Activated CD4-positive, alpha-beta memory T cell treated with anti-CD3 and anti-CD28 coated beads for 36 hours (primary cell): ENCODE measurements at places on chromosomes 6 and 20. TPM values are rescaled to one million over a fixed set of nuclear protein-coding genes. Genes with fewer than 3 reads are reported as not detected.

DYNLT2 gene
- 2.0 TPM for total RNA-seq

- H3K27ac ChIP-seq: no peak overlapping the region
- no peak overlapping the region for H3K4me3 ChIP-seq
- no peak for DNase-seq
- no peaks in the 10 kb centered on the region for H3K36me3 ChIP-seq
Observed at GRCh38 chr6:49025273-49026240, 437.5 kb downstream of the MMUT start.

GRCh38 chr6:3323696-3324261 lies 65.0 kb downstream of the PSMG4 start:
- H3K4me3 ChIP-seq: no peak overlapping the region
- no peak for DNase-seq
- no peak overlapping the region for H3K27ac ChIP-seq
- no peaks in the 10 kb centered on the region for H3K36me3 ChIP-seq
- H3K4me1 ChIP-seq: peaks cover 17% of the 10 kb centered on the region

LAMA4 gene
- not detected for total RNA-seq

DNA sequence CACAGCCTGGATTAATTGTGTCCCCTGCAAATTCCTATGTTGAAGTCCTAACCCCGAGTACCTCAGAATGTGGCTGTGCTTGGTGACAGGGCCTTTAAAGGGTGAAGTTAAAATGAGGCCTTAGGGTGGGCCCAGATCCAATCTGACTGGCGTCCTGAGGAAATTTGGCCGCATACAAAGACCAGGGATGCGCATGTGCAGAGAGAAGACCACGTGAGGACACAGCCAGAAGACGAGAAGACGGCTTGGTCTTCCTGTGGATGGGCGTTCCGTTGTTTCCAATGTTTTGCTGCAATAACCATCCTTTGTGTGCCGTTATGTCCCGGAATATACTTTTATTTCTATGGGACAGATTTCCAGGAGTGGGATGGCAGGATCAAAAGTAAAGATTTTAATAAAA lies 40.9 kb upstream of the SLC22A2 start:
- H3K27me3 ChIP-seq: peaks cover 3% of the 10 kb centered on the region
- no peak overlapping the region for H3K4me3 ChIP-seq
- no peak for DNase-seq
- H3K36me3 ChIP-seq: no peaks in the 10 kb centered on the region

DNA sequence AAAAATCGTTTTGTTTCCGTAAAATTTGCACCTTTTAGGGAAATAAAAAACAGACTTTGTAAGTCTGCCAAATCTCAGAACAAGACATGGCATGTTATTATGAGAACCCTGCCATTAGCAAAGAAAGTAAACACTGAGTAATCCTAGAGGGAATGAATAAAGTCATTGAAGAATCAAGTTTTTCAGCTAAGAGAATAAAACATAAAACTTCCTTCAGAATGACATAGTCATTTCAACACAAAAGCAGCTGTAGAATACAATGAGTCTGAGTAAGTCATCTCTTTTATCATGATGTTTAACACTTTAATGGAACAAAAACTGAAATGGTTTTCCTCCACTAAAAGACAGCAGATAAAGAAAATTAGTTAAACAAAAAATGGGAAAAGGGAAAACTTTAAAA lies 10.3 kb upstream of the DST start:
- H3K36me3 ChIP-seq: no peaks in the 10 kb centered on the region
- H3K27me3 ChIP-seq: peaks cover 5% of the 10 kb centered on the region
- H3K4me1 ChIP-seq: no peaks in the 10 kb centered on the region

DNA sequence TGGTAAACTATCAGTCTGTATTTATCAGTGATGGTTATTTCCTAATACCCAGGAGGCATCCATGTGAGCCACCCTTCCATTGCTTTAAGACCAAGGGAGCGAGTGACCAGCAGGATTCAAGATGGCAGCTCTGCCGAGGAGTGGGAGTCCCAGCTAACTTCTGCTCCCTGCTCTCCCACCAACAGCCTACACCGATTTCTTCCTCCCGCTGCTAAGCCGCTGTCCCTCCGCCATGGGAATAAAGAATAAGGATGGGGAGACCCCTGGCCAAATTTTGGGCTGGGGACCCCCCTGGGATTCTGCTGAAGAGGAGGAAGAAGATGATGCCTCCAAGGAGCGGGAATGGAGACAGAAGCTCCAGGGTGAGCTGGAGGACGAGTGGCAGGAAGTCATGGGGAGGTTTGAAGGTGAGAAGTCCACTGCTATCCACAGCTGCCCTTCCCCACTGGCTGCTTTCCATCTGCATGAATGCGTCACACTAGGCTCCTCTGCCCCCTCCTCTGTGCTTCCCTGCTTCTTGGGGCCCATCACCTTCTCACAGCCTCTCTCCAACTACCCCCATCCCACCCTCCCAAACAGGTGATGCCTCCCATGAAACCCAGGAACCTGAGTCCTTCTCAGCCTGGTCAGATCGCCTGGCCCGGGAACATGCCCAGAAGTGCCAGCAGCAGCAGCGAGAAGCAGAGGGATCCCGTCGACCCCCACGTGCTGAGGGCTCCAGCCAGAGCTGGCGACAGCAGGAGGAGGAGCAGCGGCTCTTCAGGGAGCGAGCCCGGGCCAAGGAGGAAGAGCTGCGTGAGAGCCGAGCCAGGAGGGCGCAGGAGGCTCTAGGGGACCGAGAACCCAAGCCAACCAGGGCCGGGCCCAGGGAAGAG lies 10.3 kb downstream of the NFKBIL1 start:
- H3K4me3 ChIP-seq: no peak overlapping the region
- H3K4me1 ChIP-seq: peaks cover 75% of the 10 kb centered on the region
- peak overlapping the region; percentile 86 for H3K27ac ChIP-seq
- peaks cover 23% of the 10 kb centered on the region for H3K36me3 ChIP-seq
- DNase-seq: no peak

OLIG3 gene
- total RNA-seq: not detected

DNA sequence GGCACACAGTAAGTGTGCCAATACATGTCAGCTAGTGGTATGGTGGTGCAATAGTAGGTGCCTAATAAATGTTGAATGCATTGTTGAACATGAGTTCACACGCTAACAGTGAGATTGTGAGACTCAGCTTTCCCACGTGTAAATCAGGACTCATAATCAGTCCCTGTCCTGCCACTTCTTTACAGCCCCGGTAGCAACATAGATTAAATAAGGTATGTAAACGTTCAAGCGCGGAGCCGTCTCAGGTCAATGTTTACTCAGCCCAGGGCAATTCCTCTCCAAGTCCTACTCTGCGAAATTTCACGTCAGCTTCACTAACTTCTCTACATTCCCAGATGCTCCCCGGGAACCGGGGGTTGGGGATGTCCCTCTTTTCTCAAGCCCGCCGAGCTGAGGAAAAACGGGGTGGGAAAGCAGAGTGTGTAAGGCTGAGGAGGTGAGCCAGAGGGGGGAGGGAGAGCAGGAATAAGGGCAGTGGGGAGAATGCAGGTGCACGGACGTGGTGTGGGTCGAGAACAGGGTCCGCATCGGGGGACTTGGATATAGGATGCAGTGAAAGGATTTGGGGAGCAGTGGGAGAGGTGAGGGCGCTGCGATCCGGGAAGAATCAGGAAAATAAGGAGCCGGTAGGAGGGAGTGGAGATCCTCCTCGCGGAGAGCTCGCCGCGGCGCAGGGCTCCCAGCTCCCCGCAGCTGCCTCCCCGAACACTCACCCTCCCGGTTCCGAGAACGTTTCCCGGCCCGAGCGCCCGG lies 544 bp upstream of the TP53INP2 start:
- peak overlapping the region; percentile 82 for H3K4me3 ChIP-seq
- peaks cover 15% of the 10 kb centered on the region for H3K4me1 ChIP-seq
- H3K27me3 ChIP-seq: no peaks in the 10 kb centered on the region
- peak overlapping the region; percentile 33 for H3K27ac ChIP-seq
- DNase-seq: peak; percentile 18

TRIM15 gene
- total RNA-seq: 0.63 TPM

DNA sequence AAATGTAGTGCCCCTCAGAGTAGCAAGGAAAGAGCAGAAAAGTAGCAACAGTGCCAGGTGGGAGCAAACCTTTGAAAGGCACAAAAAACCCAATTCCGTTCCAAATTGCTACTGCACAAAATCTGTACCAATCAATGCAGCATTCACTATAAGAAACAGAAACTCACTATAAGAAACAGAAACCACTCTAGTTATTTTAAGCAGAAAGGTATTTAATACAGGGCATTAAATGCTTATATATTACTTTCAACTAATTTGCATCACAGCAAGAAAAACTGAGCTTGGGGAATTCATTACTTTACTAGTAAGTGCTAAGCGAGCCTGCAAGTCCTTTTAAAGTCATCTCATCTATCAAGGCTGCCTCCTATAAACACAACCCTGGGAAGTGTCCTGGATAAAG lies 116.5 kb upstream of the OLIG3 start:
- H3K27me3 ChIP-seq: peaks cover 10% of the 10 kb centered on the region
- no peak for DNase-seq
- no peaks in the 10 kb centered on the region for H3K36me3 ChIP-seq
- no peak overlapping the region for H3K4me3 ChIP-seq

DNA sequence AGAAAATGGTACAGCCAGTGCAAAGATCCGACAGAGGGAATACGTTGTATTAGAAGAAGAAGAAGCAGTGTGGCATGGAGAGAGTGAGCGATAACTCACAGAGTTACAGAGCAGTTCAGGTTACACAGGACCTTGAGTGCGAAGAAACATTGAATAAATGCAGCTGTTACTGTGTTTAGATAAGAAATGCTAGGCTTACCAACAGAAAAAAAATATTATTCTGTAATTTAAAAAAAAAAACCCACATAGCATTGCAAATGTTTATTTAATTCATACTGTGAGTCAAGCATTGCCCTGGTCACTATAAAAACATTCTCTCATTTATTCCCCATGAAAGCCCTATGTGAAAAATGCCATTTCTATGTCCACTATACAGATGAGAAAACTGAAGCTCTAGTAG lies 373.4 kb upstream of the EPHA7 start:
- H3K27ac ChIP-seq: no peak overlapping the region
- no peaks in the 10 kb centered on the region for H3K36me3 ChIP-seq
- H3K27me3 ChIP-seq: no peaks in the 10 kb centered on the region
- DNase-seq: no peak

- no peaks in the 10 kb centered on the region for H3K36me3 ChIP-seq
- no peaks in the 10 kb centered on the region for H3K4me1 ChIP-seq
- no peak overlapping the region for H3K27ac ChIP-seq
- no peak for DNase-seq
Observed at GRCh38 chr6:14921878-14922671, 323.8 kb upstream of the JARID2 start.

GRCh38 chr6:116512734-116513133 lies 1.3 kb downstream of the CALHM5 start:
- DNase-seq: no peak
- H3K4me3 ChIP-seq: no peak overlapping the region
- no peaks in the 10 kb centered on the region for H3K4me1 ChIP-seq
- H3K36me3 ChIP-seq: no peaks in the 10 kb centered on the region

GRCh38 chr6:259901-260508 lies 32.3 kb upstream of the DUSP22 start:
- no peak overlapping the region for H3K27ac ChIP-seq
- no peak overlapping the region for H3K4me3 ChIP-seq
- no peaks in the 10 kb centered on the region for H3K27me3 ChIP-seq
- no peak for DNase-seq

DNA sequence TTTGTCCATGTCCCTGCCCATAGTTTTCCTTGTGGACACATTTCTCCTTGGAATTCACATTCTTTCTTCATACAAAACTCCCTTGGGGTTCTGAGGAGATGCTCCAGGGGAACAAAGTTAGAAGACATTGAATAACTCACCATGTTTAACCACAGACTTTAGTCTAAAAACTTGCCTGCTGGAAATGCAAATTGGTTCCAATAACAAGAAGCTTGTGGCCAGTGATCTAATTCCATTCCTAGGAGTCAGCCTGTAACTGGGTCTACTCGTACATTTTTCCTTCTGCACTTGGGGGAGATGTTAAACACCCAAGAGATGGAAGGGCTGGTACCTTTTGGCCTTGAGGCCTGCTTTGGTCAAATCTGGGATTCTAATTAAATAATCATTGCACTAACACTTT lies 60.2 kb downstream of the SCML4 start:
- no peak overlapping the region for H3K27ac ChIP-seq
- H3K36me3 ChIP-seq: peaks cover 11% of the 10 kb centered on the region
- no peak overlapping the region for H3K4me3 ChIP-seq
- DNase-seq: no peak
- no peaks in the 10 kb centered on the region for H3K27me3 ChIP-seq

FRMD1 gene
- total RNA-seq: not detected

DNA sequence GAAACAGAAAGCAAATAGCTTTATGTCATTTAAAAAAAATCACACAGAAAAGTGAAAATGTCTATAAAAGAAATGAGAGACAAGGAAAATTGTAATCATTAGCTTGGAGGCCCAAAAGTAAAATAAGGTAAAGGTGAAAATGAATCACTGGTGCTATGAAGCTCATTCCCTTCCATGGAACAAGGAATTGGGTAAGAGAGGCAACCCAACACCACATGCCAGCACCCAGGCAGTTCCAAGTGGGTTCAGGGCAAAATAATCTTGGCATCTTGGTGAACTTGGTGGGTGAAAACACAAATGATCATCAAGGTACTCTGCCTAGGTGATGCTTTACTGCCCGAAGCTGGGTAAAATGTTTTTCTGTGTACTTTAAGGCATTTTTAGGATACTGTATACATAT lies 16.7 kb downstream of the CST4 start:
- no peak overlapping the region for H3K4me3 ChIP-seq
- no peak for DNase-seq
- H3K27me3 ChIP-seq: no peaks in the 10 kb centered on the region
- H3K27ac ChIP-seq: no peak overlapping the region
- no peaks in the 10 kb centered on the region for H3K4me1 ChIP-seq
- H3K36me3 ChIP-seq: no peaks in the 10 kb centered on the region

ARMC12 gene
- total RNA-seq: 1.5 TPM

TMEM217 gene
- total RNA-seq: 3.3 TPM

GRCh38 chr6:109702791-109703190 lies 11.7 kb downstream of the FIG4 start:
- H3K27ac ChIP-seq: no peak overlapping the region
- no peaks in the 10 kb centered on the region for H3K36me3 ChIP-seq
- no peaks in the 10 kb centered on the region for H3K27me3 ChIP-seq
- no peak for DNase-seq

HMGCLL1 gene
- total RNA-seq: not detected

DNA sequence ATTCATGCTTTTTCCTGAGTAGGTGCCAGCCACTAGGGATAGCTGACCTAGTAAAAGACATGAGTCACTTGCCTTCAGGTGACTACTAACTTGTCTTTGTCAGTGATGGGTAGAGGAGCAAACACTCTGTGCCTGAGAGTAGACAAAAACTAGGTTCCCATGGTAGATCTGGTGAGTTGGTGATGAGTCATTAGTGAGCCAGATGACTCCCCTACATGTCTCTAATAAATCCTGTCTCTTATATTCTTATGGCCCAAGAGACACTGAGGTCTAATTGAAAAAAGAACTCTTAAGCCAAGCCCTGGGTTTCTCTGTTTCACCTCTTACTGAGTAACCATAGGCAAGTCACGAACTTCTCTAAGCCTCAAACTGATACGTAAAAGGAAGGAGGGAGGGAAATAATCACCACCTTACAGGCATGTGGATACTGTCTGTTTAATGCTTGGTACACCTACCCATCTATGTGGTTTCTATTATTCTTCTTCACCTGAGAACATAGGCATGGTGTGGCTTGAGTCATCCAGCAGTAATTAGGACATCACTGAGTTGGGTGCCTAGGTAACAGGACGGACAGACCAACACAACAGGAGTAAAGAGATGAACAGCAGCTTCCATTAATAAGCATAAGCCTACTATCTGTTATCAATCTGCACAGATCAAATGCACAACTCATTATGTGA lies 20.3 kb downstream of the TTPAL start:
- H3K4me1 ChIP-seq: peaks cover 47% of the 10 kb centered on the region
- H3K27me3 ChIP-seq: no peaks in the 10 kb centered on the region
- H3K36me3 ChIP-seq: peaks cover 50% of the 10 kb centered on the region
- H3K27ac ChIP-seq: peak overlapping the region; percentile 88
- no peak overlapping the region for H3K4me3 ChIP-seq
